ENCODE measurements at places on chromosomes 4 and X.

- no peak for DNase-seq
Measured at GRCh38 chrX:903116-903515, 272.5 kb downstream of the SHOX start.

DNA sequence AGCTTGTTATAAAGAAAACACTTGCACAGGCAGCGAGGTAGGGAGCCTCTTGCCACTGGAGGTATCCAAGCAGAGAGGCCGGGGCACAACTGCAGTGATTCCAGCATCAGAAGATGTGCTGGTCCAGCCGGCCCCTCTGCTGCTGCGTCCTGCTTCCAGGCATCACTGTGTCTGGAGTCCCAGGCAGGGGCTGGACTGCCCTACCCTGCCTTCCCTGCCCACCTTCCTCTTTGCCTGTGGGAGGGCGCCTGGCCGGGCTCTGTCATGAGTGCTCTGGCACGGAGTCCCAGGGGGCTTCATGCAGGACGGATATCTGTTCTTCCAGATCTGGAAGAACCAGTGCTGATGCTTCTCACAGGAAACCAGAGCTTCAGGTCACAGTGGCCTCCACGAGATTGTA lies 187.6 kb upstream of the PSAPL1 start:
- DNase-seq = no peak

- DNase-seq = no peak
Measured at GRCh38 chr4:11931266-11931820, 502.6 kb upstream of the HS3ST1 start.

GRCh38 chr4:89312066-89312465 lies 4.5 kb upstream of the GPRIN3 start:
- DNase-seq = no peak

- no peak for DNase-seq
Measured at GRCh38 chr4:10181745-10182445, 65.3 kb upstream of the WDR1 start.

GRCh38 chr4:143625632-143626031 lies 74.8 kb downstream of the FREM3 start:
- DNase-seq = no peak

DNA sequence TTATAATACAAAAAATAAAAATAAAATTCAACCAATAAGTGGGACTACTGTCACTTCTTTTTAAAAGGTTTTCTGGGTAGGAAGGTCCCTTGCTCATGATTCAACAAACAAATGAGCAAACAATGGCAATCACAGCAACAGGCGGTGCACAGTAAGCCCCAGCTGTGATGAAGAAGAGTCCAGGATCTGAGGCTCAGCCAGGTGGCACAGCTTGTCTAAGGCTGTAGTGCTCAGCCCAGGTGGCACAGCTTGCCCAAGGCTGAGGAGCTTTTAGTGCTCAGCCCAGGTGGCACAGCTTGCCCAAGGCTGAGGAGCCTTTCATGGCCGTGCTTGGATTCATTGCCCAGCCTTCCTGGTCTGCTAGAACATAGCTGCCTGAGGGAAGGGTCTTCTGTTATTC lies 75.0 kb downstream of the ZFYVE28 start:
- DNase-seq = no peak

DNA sequence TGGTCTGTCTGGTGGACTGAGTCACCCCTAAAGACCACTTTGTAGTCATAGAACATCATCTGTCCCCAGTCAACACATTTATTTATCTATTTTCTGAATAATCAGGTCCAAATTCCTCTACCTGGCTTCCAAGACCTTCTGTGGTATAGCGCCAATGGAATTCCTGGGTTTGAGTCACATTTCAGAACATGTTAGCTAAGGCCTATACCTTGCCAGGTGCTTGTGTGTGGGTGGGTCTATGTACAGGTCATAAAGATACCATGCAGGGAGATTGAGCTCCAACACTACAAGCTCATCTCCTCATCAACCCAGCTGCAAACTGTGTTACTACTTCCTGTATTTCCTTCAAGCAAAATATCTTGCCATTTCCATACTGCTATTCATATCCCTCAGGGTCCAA lies 113.3 kb downstream of the TRAPPC11 start:
- DNase-seq = no peak

DNA sequence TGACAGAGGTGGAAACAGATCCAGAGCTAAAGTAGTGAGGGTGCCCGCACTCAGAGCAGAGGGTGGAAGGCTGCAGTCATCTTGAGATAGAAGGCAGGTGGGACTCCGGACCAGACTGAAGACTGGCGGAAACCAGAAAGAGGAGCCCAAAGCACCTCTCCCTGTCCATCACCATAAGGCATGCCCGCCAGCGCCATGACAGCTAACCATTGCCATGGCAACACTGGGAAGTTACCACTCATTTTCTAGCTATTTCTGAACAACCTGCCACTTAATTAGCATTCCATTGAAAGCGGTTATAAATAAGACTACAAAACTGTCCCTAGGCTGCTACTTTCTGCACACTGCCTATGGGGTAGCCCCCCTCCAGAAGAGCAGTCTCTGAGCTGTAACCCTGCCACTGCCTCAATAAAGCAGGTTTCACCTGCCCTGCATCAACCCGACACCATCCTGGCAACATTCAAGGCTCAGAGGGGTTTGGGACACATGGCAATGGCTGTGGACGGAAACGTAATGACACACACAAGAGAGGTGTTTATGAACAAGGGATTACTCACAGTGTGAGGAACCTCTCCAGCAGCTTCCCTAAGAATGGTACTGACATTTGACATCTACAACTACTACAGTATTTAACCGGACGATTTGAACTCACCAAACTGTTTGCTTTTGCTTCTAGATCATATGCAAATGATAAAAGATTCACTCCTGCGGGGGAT lies 27.8 kb upstream of the FGFBP2 start:
- no peak for DNase-seq

All from NB4 (cell line).